ENCODE measurements at places on chromosomes 11 and 22.

GRCh38 chr11:47971501-47971900 is 8.9 kb upstream of the PTPRJ start:
- no peak for DNase-seq

DNA sequence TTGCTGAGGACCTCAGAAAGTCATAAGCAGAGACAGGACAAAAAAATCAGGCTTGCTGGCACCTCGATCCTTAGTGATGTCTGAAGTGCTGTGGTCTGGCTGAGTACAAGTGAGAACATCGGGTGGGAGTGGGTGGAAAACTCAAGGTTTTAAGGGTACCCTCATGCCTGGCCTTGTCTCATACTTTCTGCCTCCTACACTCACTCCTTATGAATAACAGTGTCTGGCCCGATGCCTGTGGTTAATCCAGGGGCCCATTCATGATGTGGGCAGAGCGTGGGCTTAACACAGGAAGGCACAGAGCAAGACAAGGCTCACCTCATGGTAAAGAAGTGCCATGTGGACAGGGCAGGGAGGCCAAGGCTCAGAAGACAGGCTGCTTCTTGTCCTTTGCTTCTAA is 11.0 kb upstream of the UCP3 start:
- no peak for DNase-seq

DNA sequence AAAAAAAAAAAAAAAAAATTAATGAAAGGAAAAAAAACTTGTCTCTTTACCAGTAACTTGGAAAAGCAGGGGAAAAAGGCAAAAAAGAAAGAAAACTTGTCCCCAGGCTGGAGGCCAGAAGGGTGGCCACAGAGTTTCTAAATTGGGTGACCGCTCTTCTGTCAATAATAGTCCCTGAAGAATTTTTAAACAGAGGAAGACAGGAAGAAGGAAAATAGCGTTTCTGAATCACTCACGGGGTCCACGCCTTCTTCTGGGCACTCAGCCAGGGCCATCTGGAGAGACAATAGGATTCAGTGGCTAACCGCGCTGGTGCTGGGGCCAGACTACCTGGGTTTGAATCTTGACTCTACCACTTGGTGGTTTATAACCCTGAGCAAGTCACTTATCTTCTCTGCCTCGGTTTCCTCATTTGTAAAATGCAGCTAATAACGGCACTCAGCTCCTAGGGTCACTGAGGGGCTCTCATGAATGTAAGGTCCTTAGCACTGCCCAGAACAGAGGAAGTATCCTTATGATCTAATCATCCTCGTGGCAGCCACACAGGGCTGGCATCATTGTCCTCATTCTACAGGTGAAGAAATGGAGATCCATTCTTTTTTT is 7.0 kb downstream of the C11orf86 start:
- peak; percentile 94 for DNase-seq

GRCh38 chr11:10454878-10455631 is at the start of gene AMPD3:
Gene AMPD3 (plus strand): TSS chr11:10455264. CDS start chr11:10461520, 6,256 bp downstream.
- DNase-seq = no peak

GRCh38 chr11:9838229-9838628 is 174.4 kb downstream of the SWAP70 start:
- no peak for DNase-seq

GRCh38 chr22:32603651-32604540 is 129.3 kb downstream of the FBXO7 start:
- DNase-seq = peak; percentile 43

DNA sequence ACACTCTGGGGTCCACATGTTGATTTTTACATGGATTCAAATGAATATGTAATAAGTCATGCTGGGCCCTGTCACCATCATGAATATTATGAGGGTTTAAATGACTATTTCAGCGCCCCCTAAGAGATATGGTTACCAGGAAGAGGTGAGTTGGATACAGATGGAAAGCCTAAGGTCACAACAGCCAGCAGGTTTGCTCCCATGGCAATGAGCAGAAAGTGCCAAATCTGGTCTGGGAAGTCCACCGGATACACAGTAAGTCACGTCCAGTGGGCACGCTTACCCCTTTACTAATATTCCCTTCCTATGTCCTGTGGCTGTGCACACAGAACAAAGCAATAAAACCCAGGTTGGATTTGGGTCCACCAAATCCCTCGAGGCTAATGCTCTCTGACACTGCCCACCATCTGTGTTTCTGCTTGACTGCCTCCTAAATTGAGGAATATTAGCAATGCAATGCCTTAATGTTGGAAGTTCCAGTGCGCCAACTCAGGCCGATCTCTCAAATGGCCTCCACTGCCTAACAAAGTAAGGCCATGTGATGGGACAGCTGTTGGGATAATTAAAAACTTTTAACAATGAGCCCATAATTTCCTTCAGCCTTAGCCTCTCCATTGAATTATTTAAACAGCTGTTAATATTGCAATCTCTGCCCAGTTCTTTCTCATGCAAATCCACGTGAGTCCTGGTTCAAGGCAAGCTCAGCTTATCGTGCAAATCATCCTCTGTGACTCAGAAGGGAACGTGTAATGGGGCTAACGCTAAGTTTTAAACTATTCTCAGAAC is 97.6 kb downstream of the SLC1A2 start:
- no peak for DNase-seq

DNA sequence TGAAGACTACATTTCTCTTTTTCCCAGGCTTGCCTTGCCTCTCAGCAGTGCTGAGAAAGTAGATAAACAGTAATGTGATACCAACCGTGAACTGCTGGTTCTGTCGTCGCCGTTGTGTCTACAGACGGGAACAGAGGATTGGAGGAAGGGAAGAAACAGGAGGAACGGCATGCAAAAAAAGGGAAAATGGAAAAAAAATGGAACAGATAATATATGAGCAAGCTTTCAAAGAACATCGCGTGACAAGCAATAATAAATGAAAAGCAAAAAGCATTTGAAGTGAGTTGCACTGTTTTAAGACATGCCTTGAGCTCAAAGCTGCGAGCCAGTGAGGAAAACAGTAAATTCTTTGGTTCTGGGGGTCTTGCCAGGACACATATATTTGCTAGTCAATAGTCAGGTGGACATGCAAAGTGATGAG is 305.9 kb downstream of the CADM1 start:
- no peak for DNase-seq

DNA sequence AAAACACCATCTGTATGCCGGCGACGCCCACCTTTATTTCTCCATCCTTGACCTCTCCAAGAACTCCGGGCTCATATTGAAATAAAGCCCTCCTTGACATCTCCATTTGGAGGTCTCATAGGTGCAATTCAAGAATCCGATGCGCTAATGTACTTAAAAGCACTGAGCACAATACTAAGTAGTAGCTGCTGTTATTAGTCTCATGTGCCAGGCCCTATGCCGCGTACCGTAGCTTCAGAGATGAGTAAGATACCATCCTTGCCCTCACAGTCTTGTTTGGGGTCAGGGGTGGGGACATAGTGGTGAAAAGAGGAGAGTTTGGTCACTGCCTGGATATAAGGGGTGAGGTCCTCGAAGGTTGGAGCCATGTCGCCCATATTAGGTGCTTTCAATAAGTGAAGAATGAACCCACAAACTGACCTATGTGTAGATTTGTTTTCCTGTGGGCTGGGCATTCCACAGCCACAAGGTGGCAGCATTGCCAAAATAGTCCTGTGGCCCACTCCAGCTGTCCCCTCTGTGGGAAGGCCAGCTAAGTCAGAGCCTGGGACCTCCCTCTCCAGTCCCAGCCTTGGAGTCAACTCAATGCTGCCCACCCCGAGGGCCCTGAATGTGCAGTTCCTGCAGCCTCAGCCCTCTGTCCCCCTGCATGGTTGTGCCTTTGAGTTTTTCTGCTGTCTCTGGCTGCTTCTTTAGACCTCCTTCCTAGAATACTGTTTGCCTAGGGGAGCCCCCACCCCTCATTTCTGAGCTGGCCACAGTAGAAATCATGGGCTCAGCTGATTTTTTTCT is 6.5 kb downstream of the DCPS start:
- peak; percentile 89 for DNase-seq

- DNase-seq = peak; percentile 65
Observed at GRCh38 chr11:2561696-2562581, 117.1 kb downstream of the KCNQ1 start.

DNA sequence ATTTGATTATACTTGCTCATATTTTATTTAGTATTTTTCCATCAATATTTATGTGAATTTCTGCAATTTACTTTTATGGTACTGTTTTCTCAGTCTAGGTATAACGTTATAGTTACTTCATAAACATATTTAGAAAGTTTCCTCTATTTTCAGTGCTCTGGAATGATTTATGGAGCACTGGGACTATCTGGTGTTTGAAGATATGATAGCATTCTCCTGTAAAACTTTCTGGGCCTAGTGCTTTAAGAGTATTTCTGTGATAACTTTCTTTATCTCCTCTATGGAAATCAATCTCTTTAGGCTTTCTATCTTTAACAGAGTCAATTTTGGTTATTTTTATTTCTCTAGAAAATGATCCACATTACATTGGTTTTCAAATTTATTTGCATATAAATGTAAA is 85.1 kb downstream of the SOX6 start:
- DNase-seq = no peak

DNA sequence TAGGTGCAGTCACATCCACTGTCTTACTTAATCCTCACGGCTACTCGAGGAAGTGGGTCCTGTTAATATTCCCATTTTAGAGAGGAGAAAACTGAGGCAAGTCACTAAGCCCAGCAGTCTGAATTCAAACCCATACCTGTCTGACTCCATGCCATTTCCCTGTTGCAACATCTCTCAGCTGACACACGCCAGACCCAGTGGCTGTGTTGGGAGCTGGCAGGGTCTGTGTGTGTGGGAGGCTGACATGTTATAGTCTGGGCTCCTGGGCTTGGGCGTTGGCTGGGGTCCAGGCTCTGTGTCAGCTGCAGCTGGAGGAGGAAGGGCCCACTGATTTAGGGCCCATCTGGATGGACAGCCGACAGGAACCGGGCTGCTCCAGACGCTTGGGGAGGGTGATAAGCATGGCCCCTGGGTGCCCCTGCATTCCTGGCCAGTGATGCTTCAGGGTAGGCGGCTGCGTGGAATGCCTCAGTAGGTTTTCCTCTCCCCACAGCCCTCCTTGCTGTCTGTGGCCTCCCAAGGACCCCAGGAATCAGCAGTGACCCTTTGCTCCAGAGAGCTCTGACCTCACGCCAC is 562.5 kb downstream of the MN1 start:
- DNase-seq = peak; percentile 96

- DNase-seq = no peak
Observed at GRCh38 chr11:65026810-65027209, 429 bp upstream of the SNX15 start.

- DNase-seq = no peak
Observed at GRCh38 chr11:87819151-87819550, 356.1 kb downstream of the RAB38 start.

GRCh38 chr11:122653916-122654585 is 1.5 kb upstream of the UBASH3B start:
- DNase-seq = no peak

GRCh38 chr11:10021563-10021962 is 272.5 kb downstream of the SBF2 start:
- no peak for DNase-seq

DNA sequence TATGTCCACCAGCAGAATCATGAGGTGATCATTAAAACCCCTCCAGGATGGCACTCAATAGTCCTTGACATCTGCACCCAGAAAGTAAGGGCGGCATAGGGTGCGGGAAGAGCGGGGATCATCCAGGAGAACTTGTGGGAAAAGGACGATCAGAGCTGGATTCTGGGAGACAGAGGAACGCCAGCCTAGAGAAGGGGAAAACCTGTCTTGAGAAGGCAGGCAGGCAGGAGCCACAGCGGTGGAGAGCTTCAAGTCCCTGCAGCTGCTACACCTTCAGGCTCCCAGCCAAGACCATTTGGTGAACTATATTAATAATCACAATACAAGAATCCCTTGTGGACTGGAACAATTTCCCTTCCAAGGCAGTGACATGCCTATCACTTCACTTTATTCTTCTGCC is 134.3 kb downstream of the BUD13 start:
- DNase-seq = no peak

DNA sequence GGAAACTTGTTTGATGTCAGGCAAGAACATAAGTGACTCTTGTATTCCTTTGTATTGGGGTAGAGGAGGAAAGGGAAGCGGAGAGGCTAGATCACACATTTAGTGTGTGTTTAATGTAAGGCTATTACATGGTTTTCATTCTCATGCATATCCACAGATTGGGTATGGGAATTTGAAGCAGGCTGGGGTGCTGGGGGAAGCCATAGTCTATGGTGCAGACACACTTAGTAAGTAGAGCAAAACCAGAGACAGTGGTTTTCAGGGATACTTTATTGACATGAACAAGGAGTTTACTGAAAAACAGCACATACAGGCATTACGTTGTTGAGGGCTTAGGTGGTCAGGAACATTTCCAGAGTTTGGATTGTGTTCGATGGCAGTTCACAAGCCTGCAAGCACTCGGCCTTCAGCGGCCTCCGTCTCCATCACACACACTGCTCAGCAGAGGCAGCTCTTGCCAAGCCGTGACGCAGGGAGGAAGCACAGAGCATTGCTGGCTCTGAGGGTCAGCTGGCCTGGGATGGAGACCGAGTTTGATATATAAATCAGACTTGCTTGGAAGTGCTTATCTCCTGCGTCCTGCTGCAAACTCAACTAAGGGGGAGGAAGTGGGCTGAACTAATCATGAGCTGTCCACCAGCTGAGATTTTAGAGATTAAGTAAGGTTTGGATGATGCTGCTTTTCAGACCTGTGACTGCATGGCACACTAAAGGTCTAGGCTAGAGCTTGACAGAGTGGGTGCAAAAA is 25.3 kb downstream of the SCN3B start:
- DNase-seq = no peak

DNA sequence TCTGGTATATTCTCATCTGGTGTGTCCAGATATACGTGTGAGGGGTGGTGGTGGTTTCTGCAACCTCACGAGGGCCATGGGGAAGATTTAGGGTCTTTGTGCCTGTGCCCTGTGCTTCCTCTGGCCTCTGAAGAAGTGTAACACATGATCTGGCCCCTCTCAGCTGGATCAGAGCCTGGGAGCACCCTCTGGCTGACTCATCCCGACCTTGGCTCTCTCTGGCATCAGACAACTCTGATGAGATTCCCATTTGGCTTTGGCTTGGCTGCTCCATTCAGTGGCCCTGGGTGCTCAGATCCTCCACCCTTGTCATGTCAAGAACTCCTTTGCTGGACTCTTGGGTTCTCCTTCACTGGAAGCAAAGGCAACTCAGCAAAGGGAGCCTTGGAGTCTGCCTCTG is 45.2 kb downstream of the RASSF10 start:
- DNase-seq = no peak

DNA sequence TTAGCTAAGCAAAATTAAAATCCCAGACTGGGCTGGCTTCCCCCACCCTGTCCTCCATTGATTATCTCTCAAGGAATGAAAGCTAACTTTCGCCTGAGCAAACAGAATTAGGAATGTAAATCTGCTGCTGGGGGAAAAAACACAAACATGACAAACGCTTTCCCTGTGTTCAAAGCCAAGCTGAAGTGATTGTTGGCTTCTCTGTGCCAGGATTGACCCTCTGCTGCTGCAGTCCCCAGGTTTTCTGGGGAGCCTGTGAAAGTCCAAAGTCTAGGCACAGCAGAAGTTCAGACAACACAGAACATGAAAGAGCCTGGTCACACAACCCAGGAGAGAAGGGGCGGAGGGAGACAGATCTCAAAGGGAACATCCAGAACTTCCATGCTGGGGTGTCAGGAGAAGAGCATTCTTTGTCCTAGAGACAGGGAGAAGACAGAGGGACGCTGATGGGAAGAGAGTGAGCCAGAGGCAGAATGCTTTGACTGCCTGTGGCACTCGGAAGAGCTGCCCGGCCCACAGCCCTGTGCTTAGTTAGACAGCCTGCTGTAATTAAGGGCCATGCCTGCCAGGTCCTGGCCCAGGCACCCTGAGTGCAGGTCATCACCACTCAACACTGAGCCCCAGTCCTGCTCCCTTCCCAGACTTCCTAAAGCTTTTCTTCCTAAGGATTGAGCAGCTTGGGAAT is 6.9 kb downstream of the PATZ1 start:
- peak; percentile 34 for DNase-seq

Measured in aorta (tissue), 5 donors.